ELR (cell line): ENCODE measurements at places on chromosomes 6 and 20.

DNA sequence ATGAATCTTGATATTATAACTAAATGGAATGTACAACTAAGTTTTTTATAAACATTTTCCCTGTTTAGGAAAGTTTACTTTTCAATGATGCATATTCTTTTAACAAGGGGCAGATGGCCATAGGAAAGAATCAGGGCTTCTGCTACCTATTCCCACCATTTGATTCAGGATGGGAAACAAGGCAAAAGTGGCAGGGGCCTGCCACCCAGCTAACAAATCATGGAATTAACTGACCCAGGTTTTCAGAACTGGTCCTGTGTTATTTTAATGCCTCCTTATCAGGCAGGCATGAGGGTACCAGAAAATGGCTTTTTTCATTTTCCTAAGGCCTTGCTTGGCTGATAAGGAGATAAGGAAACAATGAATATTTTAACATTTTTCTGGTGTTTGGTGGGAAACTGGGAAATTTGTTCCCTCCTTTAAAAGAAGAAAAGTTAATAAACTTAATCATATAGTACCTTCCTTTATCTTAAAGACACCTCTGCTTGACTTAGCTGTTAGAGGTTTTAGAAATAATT lies 6.7 kb downstream of the POU3F2 start:
- DNase-seq = no peak

GRCh38 chr6:16031278-16031981 lies 97.5 kb upstream of the MYLIP start:
- no peak for DNase-seq

DNA sequence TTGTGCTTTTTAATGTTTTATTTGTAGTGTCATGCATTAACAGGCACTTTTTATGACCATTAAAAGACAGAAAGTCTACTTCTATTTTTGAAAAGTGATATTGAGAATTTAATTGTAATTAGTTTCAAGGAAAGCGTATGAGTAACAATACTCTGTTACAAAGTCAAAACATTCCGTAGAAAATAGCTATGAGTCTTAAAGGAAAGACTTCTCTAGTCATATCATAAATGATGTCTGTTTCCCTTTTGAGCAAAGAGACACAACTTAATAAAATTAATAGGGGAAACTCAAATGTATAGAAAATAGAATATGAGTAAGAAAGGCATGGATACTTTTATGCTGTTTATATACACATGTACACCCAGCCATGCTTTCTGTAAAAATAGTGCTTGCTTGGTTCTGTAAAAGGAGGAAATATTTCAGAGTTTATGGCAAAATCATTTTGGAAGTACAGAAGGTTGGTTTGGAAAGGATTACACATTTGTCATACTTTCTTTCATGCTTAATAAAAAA lies 107.8 kb upstream of the AHI1 start:
- no peak for DNase-seq

DNA sequence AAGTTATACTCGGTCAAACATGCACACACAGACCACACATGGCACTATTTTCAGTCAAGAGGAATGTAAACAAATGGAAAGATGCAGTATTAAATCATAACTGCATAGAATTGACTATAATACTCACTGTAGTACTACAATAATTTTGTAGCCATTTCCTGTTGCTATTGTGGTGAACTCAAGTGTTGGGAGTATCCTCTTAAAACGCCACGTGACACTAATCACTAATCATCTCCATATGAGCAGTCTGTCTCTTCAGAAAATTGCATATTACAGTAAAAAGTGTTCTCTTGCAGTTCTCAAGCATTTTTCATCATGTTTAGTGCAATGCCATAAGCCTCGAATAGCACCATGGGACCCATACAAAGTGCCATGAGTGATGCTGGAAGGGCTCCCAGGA lies 258.7 kb upstream of the ID4 start:
- no peak for DNase-seq
